ENCODE measurements at places on chromosomes 13 and 19. TPM values are rescaled to one million over a fixed set of nuclear protein-coding genes. Genes with fewer than 3 reads are reported as not detected.

Gene TMEM145
- not detected for total RNA-seq

Gene RUBCNL
- 1.8 TPM for total RNA-seq

Gene ANGPTL8
- not detected for total RNA-seq

Gene KLK2
- total RNA-seq = not detected

Gene TUBA3C
- total RNA-seq = not detected

Gene KISS1R
- 3.3 TPM for total RNA-seq

DNA sequence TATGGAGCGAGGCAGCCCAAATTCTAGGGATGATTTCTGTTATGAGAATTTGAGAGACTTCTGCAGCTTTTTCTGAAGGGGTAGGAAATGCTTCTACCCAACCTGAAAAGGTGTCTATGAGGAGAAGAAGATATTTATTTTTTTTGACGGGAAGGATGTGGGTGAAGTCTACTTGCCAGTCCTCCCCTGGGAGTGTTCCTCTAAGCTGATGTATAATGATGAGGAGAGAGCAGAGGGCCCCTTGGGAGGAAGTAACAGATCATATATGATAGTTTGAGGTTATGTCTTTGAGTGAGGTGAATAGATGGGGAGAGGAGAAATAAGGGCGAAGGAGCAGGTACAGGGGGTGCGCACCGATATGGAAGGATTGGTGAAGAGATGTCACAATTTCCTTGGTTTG lies 910.6 kb upstream of the SLITRK5 start:
- DNase-seq = no peak

DNA sequence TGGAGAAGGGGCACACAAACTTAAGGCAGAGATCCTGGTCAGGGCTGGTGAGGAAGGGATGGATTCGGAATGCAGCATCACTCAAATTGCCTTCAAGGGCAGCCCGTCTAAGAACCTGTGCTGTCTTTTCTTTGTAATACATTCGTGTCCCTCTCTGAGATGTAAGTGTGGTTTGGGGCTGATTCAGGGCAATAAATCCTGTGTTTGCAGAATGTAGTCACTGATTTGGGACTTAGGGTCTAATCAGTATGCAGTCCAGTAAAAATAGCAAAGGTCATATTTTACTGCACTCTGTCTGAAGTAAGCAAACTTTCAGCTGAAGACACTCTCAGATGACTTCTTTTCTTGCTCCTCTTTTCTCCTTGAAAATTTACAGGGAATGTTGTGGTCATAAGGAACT lies 93.8 kb upstream of the C1QTNF9B start:
- no peak for DNase-seq

- no peak for DNase-seq
These were observed 130.4 kb upstream of the GJB6 start for GRCh38 chr13:20362484-20363041.

GRCh38 chr13:44903574-44903985 lies 85.7 kb downstream of the NUFIP1 start:
- DNase-seq = no peak

DNA sequence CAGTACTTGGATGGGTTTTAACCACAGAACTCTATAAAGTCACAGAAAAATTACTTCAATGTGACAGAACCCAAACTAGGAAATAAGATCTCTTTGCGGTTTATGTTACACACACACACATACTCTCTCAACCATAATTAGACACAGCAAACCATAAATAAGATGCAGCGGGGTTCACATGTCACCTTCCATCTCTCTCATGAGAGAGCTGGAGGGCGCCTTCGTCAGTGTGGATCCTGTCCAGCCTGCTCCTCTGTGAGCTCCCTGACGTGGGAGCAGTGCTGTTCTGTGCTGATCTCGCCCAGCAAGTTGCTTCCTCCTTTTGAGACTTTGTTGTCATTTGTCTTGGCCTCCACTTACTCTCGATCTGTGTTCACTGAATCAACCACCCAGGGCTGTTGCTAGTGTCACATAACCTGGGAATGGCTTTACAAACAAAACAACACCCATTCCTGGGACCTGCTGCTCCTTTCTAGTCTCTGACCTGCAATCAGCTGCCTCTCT lies 204.9 kb upstream of the KL start:
- DNase-seq = no peak

- no peak for DNase-seq
These were observed 15.6 kb upstream of the LHFPL6 start for GRCh38 chr13:39618561-39618960.

GRCh38 chr13:109665240-109665639 lies 121.1 kb downstream of the IRS2 start:
- DNase-seq = no peak

DNA sequence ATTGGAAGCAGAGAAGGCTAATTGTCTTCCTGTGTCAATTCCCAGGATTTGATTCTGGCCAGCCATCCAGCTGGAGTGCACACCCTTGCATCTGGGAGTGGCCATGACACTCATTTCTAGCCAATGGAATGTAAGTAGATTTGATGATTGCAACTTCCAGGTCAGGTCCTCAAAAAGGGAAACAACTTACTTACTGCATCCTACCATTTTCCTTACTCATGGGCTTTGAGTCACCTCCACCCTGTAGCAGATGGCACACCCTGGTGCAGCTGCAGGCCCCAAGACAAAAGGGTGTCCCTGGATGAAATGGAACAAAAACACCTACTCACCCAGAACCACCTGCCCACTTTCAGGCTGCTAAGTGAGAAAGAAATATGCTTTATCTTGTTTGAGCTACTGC lies 27.3 kb upstream of the MPHOSPH8 start:
- DNase-seq = no peak

- no peak for DNase-seq
These were observed 320.8 kb downstream of the ZNF536 start for GRCh38 chr19:30692879-30693503.

All from activated T-cell treated with anti-CD3 and anti-CD28 coated beads, Interleukin-2, amount 50 U/mL, for 4 hours (primary cell).